Hematopoietic multipotent progenitor cell treated with erythropoietin and hydrocortisone succinate and interleukin-3 and kit ligand, for 4 days (in vitro differentiated cells): ENCODE measurements at places on chromosomes 7 and 10.
A peak's percentile ranks its signal among the peaks of the same experiment; 100 is the strongest.

DNA sequence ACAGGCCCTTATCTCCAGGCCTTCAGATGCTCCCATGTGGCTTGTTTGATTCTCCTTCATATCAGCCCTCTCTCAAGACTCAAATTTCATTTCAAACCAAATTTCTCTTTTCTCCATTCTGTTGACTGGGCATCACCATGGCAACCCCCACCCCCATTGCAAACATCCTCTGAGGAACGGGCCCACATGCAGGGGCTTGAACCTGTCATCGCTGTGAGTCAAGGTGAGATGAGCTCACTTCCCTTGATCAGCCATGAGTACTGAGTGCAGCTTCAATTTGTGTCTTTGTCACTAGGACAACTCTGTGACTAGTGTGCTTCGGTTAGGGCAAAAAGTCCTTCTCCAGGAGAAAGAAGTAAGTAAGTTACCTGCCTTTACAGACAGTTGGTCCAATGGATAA, 41.9 kb downstream of the CALML3 start:
- no peak for DNase-seq

- no peak for DNase-seq
Observed at GRCh38 chr10:133249975-133250754, 12.5 kb downstream of the VENTX start.

GRCh38 chr7:76267107-76267893, 35.2 kb upstream of the HSPB1 start:
- DNase-seq = no peak

GRCh38 chr10:23512355-23513058, 73.6 kb downstream of the OTUD1 start:
- DNase-seq = peak; percentile 7

- DNase-seq = no peak
Observed at GRCh38 chr10:110661292-110661691, 17.2 kb downstream of the RBM20 start.

DNA sequence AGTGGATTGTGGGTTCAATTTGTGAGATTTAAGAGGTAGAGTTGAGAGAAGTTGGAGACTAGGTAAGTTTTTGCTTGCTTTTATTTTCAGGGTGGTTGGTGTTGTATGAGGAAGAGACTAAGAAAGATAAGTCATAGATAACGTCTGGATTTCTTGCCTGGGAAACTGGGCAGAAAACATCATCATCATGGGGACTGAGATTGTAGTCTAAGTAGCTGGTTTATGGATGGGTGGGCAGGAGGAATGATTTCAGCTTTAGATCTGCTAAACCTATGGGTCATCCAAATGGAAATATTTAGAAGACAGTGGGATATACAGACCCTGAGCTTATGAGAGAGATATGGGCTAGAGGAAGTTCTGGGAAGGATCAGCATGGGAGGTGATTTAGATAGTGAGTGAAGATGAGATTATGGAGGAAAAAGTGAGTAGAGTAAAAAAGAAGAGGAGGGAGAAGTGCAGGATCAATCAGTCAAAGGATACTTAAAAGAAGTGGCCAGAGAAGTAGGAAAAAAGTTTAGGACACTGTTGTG, 169.8 kb downstream of the WNT2 start:
- no peak for DNase-seq

- peak; percentile 78 for DNase-seq
Observed at GRCh38 chr10:124595143-124595883, 133.7 kb downstream of the LHPP start.

DNA sequence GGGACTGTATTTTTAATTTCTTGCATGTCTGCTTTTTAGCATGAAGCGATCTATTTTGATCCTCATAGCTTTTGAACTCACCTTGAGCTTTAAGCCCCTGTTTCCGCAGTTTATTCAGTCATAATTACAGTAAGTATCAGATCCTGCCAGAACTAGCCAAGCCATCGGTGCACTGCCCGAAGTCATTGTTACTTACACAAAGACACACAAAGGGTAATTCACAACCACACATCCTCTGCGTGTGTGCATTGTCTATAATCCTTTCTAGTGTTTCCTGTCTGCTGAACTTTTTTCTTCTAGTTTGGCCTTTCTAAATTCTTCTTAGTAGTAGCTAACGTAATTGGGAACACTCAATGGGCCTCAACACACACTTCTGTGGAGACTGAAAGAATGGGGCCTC, 133.0 kb downstream of the SFMBT2 start:
- no peak for DNase-seq

DNA sequence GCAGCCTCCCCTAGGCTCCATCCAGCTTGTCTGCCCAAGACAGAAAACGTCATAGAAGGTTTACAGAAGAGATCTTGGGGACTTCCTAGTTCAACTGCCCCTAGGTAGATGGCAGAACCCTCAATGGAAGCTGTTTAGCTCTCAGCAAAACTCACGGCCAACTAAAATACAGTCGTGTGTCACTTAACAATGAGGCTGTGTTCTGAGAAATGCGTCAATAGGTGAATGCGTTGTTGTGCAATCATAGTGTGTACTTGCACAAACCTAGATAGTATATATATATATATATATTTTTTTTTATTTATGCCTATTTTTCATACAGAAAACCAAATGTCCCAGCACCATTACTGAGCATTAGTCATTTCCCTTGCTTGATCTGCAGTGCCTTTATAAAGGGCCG, 100.4 kb upstream of the SH2B2 start:
- no peak for DNase-seq

DNA sequence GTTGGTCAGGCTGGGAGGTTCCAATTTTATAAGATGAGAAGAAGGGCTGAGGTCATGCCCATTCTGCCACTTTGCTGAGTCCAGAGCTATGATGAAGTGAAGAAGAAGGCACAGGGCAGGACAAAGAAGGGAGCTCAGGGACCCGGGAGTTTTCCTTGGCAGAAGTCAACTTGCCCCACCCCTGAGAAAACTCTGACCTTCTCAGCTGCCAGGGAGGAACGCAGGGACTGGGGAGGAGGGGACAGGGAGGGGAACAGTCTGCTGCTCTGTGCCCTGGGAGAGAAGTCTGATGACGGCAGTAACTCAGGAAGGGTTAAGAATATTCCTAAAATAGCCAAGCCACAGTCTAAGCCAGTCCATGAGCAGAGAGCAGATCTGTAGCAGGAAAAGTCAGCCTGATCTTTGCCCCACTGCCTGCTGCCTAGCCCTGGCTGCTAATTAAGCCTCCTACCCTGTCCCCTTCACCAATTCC, 11.7 kb downstream of the ADIRF start:
- no peak for DNase-seq

DNA sequence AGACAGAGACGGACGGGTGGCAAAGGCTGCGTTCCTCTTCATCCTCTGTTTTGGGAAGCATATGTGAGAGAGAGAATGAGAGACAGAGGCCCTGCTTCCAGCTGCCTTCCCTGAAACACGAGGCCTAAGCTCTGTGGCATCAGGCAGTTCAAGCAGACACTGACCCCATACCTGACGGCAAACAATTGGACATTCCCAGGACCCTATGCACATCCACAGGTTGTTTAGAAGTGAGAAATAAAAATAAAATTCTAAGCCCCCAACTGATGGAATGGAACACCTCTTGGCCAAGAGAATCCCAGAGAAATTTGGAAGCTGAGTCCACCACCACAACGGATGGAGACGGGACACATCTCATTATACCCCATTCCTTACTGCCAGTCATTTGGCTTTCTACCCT, 105.3 kb downstream of the CPXM2 start:
- no peak for DNase-seq

DNA sequence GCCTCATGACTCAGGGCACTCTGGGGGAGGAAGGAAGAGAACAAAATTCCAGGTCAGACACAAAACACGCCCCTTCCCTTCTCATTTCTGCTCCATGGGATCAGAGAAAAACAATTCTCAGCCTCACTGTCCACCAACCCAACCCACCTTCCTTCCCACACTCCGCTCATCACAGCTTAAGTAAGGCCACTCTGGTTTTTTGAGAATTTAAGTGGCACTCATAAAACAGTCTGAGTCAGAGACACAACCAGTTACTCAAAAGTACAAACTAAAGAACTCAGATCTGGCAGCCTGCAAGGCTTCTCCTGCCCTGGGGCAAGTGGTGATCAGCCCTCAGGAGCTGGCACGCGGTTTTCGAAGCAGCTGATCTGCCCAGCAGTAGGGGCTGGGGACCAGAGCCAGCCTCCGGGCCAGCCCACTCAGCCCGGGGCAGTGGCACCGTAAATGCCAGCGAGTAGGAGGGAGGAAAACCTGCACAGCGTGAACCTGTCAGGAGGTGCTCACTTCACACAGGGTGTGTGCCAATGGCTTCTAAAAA, 39.1 kb upstream of the ABLIM1 start:
- DNase-seq = no peak

DNA sequence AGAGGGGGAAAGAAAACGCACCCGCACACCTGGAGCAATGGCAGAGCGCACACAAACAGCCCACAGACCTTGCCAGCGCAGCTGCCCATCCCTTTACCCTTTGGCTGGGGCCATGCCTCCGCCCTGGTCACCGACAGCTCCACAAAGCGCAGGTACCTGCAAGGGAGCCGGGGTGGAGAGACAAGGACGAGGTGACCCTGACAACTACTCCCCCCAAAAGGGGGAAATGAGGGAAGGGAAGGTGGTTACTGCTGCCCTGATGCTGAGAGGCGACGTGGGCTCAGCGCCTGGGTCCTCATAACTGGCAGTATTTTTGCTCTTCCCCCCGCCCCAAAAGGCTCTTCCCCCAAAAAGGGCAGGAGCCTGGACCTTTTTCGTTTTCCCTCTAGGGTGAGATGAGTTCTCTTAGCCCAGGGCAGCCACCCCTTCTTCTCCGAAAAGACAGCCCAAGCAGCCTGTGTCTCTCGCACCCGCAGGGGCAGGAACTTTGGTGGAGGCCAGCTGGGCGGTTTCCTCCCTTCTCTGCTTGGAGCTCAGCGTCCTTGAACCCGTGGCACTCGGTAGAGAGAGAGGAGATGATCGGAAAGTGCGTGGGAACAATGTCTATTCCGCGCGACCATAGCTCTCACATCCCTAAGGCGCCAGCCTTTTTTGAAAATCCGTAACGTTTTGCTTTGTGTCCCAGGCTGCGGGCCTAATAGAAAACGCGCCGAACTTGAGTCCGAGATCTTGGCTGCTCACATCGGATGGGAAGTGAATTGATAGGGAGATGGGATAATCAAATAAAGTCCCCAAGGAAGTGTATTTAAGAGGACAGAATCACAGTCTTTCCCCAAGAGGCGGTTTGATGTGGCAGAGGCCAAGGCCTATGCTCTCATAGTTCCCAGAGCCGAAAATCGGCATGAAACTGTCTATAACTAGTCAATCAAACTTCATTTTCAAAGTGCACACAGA, 1.0 kb downstream of the NKX2-3 start:
- peak; percentile 17 for DNase-seq

DNA sequence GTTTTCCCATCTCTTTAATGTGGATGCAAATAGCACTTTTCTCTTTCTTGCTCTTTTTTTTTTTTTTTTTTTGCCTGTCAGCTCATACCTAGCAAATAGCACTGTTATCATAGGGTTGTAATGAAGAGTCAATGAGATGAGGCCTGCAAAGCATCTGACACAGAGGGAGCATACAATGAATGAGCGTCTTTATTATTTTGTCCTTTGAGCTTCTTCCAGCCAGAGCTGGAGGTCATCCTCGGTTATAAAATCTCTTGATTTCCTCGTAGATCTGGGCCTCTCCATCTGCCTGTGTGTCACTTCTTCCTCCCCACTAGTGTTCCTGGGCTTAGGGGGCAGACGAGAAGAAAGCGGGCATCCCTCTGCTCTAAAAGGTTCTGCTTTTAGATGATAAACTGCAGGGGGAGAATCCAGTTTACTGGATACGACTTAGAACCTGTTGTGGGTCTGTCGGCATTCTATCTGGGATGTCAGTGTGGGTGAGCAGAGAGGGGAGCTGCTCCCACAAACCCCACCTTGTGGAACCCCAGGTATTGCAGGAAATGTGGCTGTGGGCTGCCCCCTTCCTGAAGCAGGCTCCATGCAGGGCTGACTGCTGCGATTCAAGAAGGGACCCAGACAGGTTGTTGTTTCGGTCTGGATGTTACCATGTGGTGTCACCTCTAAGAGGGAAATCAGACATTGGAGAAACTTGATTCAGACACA, 135.8 kb upstream of the GPR26 start:
- no peak for DNase-seq

DNA sequence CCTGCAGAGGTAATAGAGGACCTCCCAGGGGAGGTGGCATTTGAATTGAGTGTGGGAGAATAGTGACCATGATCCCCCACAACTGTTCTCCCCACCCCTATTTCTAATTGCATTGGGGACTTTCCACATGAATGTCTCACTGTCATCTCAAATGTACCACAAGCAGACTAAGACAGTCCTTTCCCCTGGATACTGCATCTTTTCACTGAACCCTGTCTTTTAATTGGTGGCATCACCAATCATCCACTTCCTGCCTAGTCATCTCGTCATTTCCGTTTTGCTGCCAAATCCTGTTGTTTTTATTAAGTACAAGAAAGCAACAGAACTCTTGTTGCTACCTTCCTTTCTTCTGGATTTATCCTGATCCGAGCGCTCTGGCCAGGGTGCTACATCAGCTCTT, 120.3 kb downstream of the NRP1 start:
- DNase-seq = no peak

DNA sequence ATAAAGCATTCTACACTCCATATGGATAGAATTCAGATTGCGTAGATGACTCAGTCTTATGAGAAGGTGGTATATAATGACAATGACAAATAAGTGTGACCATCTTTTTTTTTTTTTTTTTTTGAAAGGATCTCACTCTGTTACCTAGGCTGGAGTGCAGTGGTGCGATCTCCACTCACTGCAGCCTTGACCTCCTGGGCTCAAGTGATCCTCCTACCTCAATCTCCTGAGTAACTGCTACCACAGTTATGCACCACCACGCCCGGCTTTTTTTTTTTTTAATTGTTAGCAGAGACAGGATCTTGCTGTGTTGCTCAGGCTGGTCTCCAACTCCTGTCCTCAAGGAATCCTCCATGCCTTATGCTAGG, 43.2 kb upstream of the NRP1 start:
- DNase-seq = no peak

GRCh38 chr7:101691822-101692384, 62.8 kb upstream of the MYL10 start:
- peak; percentile 51 for DNase-seq

DNA sequence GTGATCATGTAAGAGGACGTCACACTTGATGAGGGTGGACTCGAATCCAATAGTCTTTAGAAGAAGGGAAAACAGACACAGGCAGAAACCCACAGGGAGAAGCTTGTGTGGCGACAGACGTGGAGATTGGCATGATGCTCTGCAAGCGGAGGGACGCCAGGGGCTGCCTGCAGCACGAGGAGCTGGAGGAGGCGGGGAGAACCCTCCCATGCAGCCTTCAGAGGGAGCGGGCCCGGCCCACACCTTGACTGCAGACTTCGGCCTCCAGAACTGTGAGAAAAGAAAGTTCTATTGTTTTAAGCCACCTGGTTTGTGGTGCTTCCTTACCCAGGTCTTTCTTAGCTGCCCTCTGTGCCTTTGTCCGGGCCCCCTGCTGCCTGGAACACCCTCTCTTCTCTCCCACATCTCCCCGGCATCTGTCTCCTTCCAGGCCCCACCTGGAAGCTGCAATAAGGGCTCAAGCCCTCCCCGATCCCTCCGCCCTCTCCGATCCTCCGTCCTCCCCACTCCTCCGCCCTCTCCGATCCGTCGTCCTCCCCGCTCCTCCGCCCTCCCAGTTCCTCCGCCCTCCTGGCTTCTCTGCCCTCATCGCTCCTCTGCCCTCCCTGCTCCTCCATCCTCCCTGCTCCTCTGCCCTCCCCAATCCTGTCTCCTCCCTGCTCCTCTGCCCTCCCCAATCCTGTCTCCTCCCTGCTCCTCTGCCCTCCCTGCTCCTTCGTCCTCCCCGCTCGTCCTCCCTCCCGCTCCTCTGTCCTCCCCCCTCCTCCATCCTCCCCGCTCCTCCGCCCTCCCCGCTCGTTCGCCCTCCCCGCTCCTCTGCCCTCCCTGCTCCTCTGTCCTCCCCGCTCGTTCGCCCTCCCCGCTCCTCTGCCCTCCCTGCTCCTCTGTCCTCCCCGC, 17.4 kb upstream of the PRKAG2 start:
- DNase-seq = no peak

GRCh38 chr10:5679606-5680005, 5.0 kb upstream of the TASOR2 start:
- no peak for DNase-seq
